HepG2 (cell line): ENCODE measurements at places on chromosomes 4 and X. TPM values are rescaled to one million over a fixed set of nuclear protein-coding genes. Genes with fewer than 3 reads are reported as not detected.

DNA sequence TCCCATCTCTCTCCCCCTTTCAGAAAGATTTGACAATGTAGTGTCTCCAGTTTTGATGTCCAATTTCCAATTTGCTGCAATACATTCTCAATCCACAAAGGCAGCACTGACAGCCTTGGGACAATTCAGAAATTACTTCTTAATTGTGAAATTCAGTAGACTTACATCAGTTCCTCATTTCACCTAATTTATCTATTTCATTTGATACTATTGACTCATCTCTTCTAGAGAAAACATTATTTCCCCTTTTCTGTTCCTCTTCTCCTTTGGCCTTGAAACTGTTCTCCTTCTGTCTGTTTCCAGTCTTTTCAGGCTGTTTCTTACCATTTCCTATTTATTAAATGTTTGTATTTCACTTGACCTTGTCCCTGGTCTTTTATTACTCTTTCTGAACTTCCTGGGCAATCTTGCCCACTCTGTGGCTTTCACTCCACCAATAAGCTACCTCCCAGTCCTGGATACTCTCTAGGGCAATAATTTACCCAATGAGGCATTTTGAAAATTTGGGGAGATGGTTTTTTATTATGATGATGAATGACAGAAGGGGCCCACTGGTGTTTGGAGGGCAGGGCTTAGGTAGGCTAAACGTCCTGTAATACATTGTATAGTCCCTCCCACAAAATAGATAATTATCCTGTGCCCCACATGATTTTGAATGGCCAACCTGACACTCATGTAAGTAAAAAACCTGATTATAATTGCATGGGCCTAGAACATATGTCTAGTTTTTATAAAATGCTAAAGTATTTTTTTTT lies 498.0 kb upstream of the BOD1L1 start:
- no peak for DNase-seq

DNA sequence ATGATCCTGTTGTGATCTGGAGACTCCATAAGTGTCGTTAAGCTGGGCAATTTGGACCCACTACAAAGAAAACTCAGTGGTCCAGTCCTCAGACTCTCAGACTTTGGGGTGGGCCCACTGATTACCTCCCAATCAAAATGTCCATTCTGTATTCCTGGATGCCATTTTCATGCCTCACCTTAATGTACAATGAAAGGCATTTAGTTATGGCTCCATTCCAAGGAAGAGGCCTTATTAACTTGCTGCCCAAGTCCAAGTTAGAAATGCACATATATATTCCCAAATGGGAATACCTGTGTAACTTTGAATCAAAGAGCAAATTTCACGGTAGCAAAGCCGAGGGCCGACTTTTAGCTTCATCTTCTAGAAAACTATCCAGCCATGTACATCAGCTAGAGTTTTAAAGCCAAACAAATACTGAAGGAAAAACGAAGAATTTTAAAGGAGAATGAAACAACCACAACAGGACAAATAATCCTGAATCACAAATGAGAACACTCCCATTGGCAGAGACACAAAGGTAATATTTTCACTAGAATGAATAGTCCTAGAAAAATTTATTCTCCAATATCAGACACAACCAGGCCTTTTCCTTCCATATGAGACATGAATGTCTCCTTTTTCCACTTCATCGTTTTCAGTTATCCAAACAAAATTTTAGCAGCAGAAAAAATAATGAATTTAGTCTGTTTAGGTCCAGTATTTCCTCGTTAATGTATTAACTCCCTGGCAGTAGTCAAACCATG lies 63.7 kb upstream of the HHIP start:
- DNase-seq = no peak

DNA sequence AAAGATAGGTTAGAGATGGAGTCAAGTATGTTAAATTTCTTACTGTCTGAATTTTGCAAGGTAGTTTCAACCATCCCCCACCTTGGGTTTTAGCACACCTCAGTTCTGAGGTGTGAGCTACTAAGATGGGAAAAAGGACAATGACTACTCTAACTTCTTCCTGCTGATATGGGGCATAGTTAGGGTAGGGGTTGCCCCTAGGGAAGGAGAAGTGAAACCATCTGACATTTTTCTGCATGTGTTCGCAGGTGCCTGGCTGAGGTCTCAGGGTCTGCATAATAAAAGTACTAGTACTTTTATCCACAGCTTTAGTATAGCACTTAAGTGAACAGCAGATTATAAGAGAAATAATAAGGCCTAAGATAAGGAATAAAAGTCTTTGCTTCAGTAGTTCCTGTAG lies 129.5 kb upstream of the CYSLTR1 start:
- DNase-seq = no peak

DNA sequence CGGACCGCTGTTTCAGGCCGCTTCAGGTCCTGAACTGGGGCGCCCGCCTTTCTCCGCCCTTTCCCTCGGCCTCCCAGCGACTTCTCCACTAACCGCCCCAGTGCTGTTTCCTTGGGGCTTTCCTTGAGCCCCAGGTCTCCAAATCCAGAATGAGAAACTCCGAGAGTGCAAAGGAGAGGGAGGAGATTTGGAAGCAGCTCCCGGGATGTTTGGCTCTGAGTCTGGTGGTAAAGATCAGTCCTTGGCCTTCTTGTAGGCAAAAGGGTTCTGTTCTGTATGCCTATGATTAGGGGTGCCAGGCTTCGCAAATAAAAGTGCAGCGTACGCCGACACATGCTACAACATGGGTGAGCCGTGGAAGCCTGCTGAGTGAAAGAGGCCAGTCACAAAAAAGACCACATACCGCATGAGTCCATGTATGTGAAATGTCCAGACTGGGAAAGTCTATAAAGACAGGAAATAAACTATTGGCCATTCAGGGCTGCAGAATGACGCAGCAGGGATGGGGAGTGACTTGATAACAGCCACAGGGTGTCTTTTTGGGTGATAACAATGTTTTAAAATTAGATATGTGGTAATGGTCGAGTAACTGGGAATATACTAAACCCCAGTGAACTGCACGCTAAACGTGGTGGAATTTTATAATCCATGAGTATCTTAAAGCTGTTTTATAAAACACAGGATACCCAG lies 99.8 kb downstream of the TRAPPC11 start:
- DNase-seq = no peak

DNA sequence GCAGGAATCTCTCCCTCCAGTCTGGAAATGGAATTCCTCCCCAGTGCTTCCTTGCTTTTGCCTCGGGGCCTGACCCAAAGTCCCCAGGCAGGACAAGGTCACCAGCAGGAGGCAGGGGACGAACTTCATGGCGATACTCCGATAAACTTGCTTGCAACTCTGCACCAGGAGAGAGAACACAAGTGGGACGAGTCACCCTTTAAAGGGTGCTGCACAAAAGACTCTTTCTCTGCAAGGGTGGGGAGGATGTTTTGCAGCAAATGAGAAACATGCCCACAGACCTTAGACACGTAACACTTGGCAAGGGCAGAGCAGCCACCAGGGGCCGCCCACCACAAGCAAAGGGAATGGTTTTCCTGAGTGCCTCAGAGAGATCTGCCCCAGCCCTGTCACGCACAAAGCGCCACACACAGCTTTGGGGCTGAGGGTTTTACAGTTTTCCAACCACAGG lies at the start of gene FGFBP2:
Gene FGFBP2, minus strand, starts transcription at position 175 of the 451 bp plus-strand sequence. Its CDS starts 46 bp downstream, at position 129.
- DNase-seq = peak; percentile 33

DNA sequence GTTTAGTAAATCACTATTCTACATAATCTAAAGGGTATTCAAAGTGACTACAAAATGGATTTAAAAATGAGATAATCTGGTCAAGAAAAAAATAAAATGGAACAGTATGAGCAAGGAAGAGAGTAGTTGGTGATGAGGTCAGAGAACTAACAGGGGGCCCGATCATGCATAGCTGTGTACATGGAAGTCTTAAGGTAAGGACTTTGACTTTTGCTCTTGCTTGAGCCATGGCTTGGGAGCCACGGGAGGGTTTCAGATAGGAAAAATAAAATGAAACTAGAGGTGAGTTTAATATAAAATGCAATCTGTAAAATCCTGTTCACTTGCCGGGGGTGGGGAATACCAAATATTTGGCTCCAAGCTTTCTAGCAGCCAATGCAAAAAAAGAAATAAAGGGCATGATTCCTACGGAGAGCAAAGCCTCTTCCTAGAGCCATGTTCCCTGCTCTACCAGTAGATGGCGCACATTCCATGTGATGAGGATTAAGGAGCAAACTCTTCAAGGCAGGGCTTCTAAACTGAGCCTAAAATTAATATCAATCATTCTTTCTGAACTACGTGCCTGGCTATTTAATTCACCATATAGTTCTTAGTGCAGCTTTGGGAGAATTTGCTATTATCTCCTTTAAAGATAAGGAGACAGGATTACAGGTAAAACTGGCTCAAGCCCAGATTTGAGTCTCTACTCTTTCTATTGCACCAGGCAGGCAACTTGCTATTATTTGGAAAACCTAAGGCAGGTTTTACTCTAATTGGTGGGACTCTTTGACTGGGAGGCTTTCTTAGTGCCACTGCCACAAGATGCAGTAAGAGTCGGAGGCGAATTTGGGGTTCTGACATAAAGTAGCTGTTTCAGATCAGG lies 6.8 kb upstream of the CLCN5 start:
- peak; percentile 33 for DNase-seq

DNA sequence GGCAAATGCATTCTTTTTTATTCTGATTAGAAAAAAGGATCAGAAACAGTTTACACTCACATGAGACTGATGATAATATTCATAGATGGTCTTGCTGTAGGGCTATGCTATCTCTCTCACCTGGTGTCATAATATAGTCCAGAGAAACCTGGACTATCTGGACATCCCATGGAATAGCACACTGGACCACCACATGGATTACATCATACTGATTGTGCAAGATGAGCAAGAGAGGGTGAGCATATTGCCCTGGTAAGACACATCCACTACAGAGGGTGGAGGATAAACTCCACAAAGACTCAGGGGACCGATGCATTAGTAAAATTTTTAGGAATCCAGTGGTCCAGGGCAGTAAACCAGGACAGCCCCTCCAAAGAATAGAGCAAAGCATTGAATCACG lies 8.2 kb downstream of the SYN1 start:
- DNase-seq = no peak

GRCh38 chrX:56268888-56269287 lies 36.7 kb downstream of the KLF8 start:
- no peak for DNase-seq

- no peak for DNase-seq
These were observed 48.8 kb downstream of the MCUB start for GRCh38 chr4:109608879-109609278.

- DNase-seq = no peak
These were observed 26.7 kb downstream of the BCLAF3 start for GRCh38 chrX:19964017-19964710.

GRCh38 chr4:76637712-76638361 lies 202.8 kb downstream of the SHROOM3 start:
- no peak for DNase-seq

DNA sequence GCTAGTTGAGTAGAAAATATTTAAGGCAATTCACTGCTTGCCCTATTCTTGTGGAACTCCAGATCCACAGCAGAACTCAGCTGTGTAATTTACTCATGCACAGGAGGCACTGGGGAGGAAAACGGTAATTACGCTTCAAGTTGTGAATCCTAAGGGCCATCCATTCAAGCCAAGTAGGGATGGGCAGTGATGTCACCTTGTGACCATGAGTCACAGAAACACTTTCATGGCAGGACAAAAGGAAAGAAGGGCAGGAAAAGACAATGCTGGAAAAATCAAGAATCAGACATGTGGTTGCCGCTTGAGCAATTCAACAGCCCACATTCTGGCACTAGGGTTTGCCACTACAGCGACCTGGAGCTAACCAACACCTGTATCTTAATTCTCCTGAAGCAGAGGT lies 1.4 kb downstream of the PAQR3 start:
- peak; percentile 9 for DNase-seq

- no peak for DNase-seq
These were observed 207.5 kb downstream of the PDGFC start for GRCh38 chr4:156764145-156764544.

GRCh38 chr4:71167083-71167482 lies 171.7 kb upstream of the SLC4A4 start:
- no peak for DNase-seq

DNA sequence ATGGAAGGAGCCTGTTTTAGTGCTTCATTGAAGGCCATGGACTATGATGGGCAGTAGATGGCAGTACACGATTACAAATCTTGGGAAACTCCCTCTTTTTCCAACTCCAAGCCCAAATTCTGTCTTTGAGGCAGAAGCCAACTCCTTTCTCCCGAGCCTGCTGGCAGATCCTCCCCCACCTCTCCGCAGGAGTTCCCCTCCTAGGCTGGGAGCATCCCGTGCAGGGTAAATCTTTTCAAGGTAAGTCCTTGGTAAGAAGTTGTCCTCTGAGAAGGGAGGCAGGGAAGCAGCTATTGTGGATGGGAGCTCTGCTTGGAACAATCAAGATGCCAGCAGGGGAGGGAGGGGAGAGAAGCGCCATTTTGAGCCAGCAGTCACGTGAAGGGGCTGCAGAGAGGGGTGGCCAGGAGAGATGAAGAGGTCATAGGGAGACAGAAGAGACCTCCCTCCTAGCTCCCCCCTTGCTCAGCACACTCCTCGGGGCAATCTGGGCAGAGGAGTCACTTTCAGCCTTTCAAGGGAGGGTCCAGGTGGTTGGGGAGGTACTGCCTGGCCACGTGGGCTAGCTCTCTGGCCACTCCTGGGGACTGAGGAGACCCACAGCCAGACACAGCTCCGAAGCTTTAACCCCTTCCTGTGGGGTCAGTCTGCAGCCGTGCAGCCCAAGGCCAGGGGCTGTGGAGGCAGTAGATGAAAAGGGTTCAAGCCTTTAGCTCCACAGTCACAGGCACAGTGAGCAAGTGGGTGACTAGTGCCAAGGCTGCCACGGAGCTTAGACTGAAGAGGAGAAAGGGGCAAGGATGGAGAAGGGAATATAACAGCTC lies 9.6 kb downstream of the CC2D2A start:
- DNase-seq = peak; percentile 77

GRCh38 chr4:157025898-157026297 lies 50.1 kb upstream of the GLRB start:
- DNase-seq = no peak

DNA sequence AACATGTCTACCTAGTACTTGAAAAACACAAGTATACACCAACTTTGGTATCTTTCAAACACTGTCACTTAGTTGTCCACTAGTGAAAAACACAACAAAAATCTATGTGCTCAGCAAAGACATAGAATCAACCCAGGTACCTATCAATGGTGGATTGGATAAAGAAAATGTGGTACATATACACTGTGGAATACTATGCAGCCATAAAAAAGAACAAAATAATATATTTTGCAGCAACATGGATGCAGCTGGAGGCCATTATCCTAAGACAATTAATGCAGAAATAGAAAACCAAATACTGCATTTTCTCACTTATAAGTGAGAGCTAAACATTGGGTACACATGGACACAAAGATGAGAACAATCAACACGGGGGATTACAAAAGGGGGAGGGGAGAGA lies 148.7 kb downstream of the ENOX2 start:
- DNase-seq = no peak

SRD5A3 gene
- 12.8 and 18.4 TPM in 2 replicates for total RNA-seq

P2RY8 gene
- 0.66 and 1.0 TPM in 2 replicates for total RNA-seq

TMA16 gene
- total RNA-seq = 52.5 and 69.0 TPM in 2 replicates

SATL1 gene
- total RNA-seq = not detected in 2 replicates

MTMR8 gene
- total RNA-seq = 0.14 and 0.31 TPM in 2 replicates

JADE3 gene
- 7.7 and 16.9 TPM in 2 replicates for total RNA-seq

CDS1 gene
- 2.1 TPM in 2 replicates for total RNA-seq

TMPRSS11F gene
- not detected in 2 replicates for total RNA-seq

DUSP21 gene
- total RNA-seq = not detected in 2 replicates
